ENCODE measurements at places on chromosomes 1 and 21. TPM values are rescaled to one million over a fixed set of nuclear protein-coding genes. Genes with fewer than 3 reads are reported as not detected.

- no peak for DNase-seq
- no peak overlapping the region for H3K27ac ChIP-seq
- H3K4me3 ChIP-seq = no peak overlapping the region
- H3K36me3 ChIP-seq = no peaks in the 10 kb centered on the region
Observed at GRCh38 chr1:119430486-119430885, 15.5 kb downstream of the HSD3B2 start.

DNA sequence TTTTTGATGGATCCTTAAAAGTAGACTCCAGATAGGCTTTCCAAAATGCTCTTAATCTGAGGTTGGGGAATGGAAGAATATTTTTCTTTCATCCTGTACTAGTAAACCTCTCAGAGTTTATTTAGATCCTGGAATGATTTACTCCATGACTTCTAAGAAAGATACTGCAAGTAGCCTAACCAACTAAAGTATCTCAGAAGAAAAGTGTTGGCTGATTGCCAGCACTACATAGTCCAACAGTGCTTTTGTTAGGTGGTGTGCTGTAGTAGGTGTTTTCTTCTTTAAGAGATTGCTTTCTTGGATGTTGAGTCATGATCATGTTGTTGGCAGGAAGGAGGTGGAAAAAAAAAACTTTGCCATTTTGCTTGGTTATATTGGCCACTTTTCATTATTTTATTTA lies 119.8 kb downstream of the OSBPL9 start:
- peaks cover 28% of the 10 kb centered on the region for H3K4me1 ChIP-seq
- no peak for DNase-seq
- no peak overlapping the region for H3K4me3 ChIP-seq
- H3K36me3 ChIP-seq = peaks cover 5% of the 10 kb centered on the region
- no peaks in the 10 kb centered on the region for H3K27me3 ChIP-seq

DNA sequence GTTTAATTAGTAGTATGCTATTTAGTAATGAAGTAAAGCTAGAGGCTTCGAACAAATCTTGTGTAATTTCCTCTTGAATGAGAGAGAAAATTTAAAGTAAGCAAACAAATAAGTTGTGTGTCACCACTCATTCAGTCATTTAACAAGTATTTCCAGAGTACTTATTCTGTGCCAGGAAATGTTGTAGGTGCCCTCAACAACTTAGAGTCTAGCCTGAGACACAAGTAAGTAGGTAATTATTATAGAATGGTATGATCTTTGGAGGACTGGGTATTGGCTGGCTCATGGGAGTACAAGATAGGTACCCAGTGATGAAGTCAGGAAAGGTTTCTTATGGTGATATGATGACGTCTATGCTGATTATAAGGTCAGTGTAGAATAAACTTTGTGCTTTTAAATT lies 17.4 kb upstream of the METTL18 start:
- no peak overlapping the region for H3K27ac ChIP-seq
- DNase-seq = no peak

DNA sequence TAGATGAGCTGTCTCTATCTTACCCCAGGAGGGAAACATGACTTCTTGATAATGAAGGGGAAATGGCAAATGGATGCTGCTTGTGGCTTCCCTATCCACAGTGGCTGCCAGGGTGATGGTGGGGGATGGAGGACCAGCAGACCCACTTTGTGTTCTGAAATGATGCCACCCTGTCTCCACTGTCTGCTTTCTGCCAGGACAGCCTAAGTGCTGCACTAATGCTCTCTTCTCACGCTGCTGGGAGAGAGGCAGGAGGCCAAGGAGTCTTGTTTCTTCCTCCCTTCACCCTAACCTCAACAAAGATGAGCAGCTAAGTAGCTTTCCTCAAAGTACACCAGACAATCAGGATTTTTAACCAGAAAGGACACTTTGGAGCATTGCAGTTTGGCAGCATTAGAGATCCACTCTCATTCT lies 36.6 kb downstream of the XCL1 start:
- H3K4me3 ChIP-seq = no peak overlapping the region
- DNase-seq = no peak
- no peaks in the 10 kb centered on the region for H3K4me1 ChIP-seq
- H3K27ac ChIP-seq = no peak overlapping the region
- H3K27me3 ChIP-seq = peaks cover 2% of the 10 kb centered on the region

Gene DNAJC8
- total RNA-seq = 100 TPM

- no peaks in the 10 kb centered on the region for H3K36me3 ChIP-seq
- no peak overlapping the region for H3K27ac ChIP-seq
- H3K4me3 ChIP-seq = no peak overlapping the region
- no peaks in the 10 kb centered on the region for H3K4me1 ChIP-seq
Observed at GRCh38 chr1:184483101-184483683, 96.4 kb downstream of the C1orf21 start.

DNA sequence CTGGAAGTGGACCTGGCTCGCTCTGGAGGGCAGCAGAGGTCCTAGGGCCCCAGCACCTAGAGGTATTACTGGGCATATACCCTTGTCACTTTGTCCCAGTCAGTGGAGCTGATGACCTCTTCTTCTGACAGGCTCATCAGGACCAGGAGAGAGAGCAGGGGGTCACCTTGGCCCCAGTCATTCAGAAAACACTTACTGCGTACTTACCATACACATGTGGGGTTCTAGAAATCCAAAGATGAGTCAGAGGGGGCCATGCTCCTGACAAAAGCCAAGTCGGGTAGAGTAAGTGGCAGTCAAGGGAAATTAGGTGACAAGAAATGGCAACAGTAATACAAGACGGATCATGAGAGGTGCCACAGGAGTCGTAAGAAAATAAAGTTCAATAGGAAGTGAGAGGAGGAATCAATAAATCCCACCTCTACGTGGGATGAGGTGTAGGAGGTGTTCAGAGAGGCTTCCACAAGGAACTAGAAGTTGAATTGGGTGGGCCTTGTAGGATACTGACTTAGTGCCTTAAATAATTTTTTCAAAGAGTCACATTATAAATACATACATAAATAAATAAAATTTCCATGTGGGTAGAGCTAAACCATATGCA lies 6.8 kb downstream of the KCNC4 start:
- peaks cover 33% of the 10 kb centered on the region for H3K4me1 ChIP-seq
- H3K27ac ChIP-seq = no peak overlapping the region
- no peak overlapping the region for H3K4me3 ChIP-seq

Gene PPIAL4G
- 0.86 TPM for total RNA-seq

DNA sequence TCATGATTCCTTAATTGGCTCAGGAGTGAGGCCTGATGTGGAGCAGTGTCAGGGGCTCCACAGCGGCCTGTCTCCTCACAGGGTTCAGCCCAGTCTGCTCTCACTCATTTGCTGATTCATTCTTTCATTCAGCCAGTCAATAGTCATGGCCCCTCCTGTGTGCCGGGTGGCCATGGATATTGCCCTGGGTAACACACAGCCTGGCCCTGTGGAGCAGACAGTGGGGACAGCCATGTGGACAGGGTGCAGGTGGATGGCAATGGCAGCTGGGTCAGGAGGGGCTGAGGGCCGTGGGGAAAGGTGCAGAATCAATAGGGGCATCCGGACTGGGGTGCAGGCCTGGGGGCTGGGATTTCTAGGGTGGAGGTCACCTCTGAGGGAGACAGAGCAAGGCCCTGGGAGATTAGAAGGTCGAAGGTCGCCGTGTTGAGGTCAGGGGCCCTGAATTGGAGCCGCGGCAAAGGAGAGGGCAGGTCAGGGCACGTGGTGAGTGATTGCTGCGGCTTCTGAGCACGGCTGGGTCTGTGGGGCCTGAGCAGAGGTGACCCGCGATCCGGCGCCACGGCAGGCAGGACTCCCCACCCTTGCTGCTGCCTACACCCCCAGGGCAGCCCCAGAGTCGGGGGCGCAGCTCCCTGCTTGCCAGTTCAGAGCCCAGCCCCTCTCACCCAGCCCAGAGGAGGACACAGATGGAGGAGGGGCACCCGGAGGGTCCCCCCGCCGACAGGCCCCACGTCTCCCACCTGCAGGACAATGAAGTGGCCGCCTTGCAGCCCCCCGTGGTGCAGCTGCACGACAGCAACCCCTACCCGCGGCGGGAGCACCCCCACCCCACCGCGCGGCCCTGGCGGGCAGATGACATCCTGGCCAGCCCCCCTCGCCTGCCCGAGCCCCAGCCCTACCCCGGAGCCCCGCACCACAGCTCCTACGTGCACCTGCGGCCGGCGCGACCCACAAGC lies 33.4 kb downstream of the SLC19A1 start:
- peaks cover 3% of the 10 kb centered on the region for H3K4me1 ChIP-seq
- DNase-seq = no peak
- H3K27ac ChIP-seq = no peak overlapping the region

Gene A3GALT2
- total RNA-seq = not detected

DNA sequence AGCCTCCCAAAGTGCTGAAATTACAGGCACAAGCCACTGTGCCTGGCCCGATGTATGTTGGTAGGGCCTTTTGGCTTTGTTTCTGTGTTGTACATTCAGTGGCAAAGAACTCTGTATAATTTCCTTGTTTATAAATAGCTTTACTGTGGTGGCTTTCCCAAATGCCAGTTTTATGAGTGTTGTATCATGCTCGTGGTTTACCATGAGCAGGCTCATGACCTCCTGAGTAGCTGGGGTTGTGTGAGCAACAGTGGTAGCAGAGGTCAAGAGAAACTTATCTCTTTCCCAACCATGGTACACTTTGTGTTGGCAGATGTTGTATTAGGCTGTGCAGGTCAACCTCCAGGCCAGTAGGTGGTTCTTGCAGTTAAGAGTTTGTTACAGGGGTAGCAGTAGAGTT lies 420.4 kb upstream of the BEND5 start:
- no peaks in the 10 kb centered on the region for H3K4me1 ChIP-seq
- no peaks in the 10 kb centered on the region for H3K27me3 ChIP-seq
- H3K36me3 ChIP-seq = no peaks in the 10 kb centered on the region
- H3K4me3 ChIP-seq = no peak overlapping the region

GRCh38 chr1:22613951-22614350 lies 22.5 kb upstream of the C1QA start:
- H3K27me3 ChIP-seq = no peaks in the 10 kb centered on the region
- no peaks in the 10 kb centered on the region for H3K36me3 ChIP-seq
- H3K4me1 ChIP-seq = no peaks in the 10 kb centered on the region
- no peak for DNase-seq
- no peak overlapping the region for H3K27ac ChIP-seq
- no peak overlapping the region for H3K4me3 ChIP-seq

Gene BCL2L15
- total RNA-seq = 1.6 TPM

GRCh38 chr1:247435030-247435758 lies 19.2 kb downstream of the NLRP3 start:
- H3K4me3 ChIP-seq = no peak overlapping the region
- DNase-seq = no peak
- no peaks in the 10 kb centered on the region for H3K4me1 ChIP-seq
- H3K27ac ChIP-seq = no peak overlapping the region
- no peaks in the 10 kb centered on the region for H3K36me3 ChIP-seq
- H3K27me3 ChIP-seq = no peaks in the 10 kb centered on the region

GRCh38 chr21:31297806-31298205 lies 46.3 kb downstream of the TIAM1 start:
- H3K4me1 ChIP-seq = peaks cover 19% of the 10 kb centered on the region
- H3K27ac ChIP-seq = no peak overlapping the region
- no peak for DNase-seq
- no peaks in the 10 kb centered on the region for H3K27me3 ChIP-seq
- peaks cover 11% of the 10 kb centered on the region for H3K36me3 ChIP-seq

Gene HRNR
- total RNA-seq = not detected

DNA sequence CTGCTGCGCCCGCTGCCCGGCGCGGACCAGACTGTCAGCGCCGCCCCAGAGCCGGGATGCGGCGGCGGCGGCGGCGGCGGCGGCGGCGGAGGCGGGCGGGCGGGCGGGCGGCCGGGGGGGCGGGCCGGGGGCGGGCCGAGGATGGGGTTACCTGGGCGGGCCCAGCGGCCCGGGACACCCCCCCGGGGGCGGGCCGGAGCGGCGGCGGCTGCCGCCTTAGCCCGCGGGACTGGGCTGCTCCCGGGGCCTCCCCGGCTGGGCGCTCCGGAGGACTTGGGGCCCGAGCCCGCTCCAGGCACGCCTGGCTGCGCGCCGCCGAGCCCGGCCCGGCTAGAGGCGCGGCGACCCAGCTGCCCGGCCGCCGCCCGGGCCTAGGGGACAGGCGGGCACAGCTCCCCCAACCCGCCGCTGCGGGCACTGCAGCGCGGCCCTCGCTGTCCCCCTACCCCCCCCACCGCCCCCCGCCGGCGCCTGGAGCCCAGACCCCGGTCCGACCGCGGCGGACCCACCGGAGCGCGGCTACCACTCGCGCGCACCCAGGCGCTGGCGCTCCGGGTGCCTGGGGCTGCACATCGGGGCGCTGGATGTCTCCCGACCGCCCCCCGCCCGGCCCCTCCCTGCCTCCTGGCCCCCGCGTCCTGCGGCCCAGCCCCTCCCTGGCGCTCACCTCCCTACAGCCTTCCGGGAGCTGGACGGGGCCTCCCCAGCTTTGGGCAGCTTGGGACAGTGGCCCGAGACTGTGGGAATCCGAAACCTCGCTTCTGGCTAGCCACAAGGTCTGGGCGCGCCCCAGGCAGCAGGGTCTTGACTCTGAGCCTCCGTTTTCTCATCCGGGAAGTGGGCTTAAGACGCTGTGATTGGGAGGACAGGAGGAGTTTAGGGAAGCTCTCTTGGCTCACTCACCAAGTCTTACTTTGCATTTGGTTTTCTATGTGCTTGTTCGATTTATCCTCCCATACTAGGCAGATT lies at the start of gene WNT4:
Gene WNT4, minus strand, starts transcription at position 33 of the 969 bp plus-strand sequence. CDS start 175 bp downstream, outside the sequence.
- H3K36me3 ChIP-seq = no peaks in the 10 kb centered on the region
- peak; percentile 26 for DNase-seq
- no peak within 1 kb of the TSS for H3K27ac ChIP-seq
- H3K4me1 ChIP-seq = peaks cover 6% of the 10 kb centered on the region
- H3K27me3 ChIP-seq = peaks cover 59% of the 10 kb centered on the region

GRCh38 chr1:32247983-32248889 lies 1.2 kb downstream of the FAM167B start:
- peak overlapping the region; percentile 99 for H3K27ac ChIP-seq
- peak; percentile 83 for DNase-seq
- H3K4me1 ChIP-seq = peaks cover 48% of the 10 kb centered on the region
- peak overlapping the region; percentile 63 for H3K4me3 ChIP-seq
- H3K36me3 ChIP-seq = peaks cover 25% of the 10 kb centered on the region

DNA sequence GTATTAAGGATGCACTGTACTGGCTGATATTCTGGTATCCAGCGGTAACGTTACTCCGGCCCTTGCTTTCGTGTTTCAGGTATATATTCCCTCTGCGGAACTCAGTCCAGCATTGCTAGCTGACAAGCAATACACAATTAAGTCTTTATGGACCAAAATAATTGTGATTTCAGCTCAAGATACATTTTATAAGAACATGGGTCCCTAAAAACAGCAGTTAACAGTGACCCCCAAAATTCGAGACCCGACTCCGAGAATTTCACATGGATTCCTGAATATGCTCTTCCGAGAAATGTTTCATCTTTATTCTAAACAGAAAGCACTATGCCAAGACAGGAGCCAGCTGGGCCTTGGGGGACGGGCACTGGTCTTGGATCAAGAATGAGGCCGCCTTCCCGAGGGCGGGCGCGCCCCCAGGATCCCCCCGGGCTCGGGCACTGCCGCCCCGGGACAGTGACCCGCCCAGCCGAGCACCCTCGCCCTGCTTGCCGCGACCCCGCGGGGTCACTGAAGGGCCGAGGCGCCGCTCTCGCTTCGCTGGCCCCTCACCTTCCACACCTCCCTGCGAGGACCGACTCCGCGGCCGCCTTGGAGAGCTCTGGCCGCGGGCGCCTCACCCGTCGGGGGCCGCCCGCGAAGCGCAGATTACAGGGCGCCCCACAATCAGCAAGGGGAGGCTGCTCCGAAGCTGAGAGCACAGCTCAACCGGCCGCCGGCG lies 610 bp downstream of the SCYL3 start:
- peak overlapping the region; percentile 73 for H3K4me3 ChIP-seq
- peak overlapping the region; percentile 82 for H3K27ac ChIP-seq
- H3K4me1 ChIP-seq = peaks cover 52% of the 10 kb centered on the region
- peaks cover 24% of the 10 kb centered on the region for H3K36me3 ChIP-seq

Gene ANKRD45
- not detected for total RNA-seq

GRCh38 chr1:51336004-51336403 lies 5.6 kb upstream of the TTC39A start:
- peaks cover 2% of the 10 kb centered on the region for H3K36me3 ChIP-seq
- no peak overlapping the region for H3K27ac ChIP-seq
- no peak for DNase-seq
- peaks cover 12% of the 10 kb centered on the region for H3K27me3 ChIP-seq
- no peak overlapping the region for H3K4me3 ChIP-seq

Gene ANKRD13C
- total RNA-seq = 24.1 TPM

Gene DNAJC6
- 5.4 TPM for total RNA-seq

Data from activated CD4-positive, alpha-beta memory T cell treated with anti-CD3 and anti-CD28 coated beads, Interleukin-2, amount 10 ng/mL, durations not matched to agents 7 days and 5 days (primary cell).